Stimulated activated CD8-positive, alpha-beta memory T cell treated with anti-CD3 and anti-CD28 coated beads, Interleukin-15, amount 100 ng/mL, for 4 hours (primary cell): ENCODE measurements at places on chromosomes 12 and 14.
A peak's percentile ranks its signal among the peaks of the same experiment; 100 is the strongest.

DNA sequence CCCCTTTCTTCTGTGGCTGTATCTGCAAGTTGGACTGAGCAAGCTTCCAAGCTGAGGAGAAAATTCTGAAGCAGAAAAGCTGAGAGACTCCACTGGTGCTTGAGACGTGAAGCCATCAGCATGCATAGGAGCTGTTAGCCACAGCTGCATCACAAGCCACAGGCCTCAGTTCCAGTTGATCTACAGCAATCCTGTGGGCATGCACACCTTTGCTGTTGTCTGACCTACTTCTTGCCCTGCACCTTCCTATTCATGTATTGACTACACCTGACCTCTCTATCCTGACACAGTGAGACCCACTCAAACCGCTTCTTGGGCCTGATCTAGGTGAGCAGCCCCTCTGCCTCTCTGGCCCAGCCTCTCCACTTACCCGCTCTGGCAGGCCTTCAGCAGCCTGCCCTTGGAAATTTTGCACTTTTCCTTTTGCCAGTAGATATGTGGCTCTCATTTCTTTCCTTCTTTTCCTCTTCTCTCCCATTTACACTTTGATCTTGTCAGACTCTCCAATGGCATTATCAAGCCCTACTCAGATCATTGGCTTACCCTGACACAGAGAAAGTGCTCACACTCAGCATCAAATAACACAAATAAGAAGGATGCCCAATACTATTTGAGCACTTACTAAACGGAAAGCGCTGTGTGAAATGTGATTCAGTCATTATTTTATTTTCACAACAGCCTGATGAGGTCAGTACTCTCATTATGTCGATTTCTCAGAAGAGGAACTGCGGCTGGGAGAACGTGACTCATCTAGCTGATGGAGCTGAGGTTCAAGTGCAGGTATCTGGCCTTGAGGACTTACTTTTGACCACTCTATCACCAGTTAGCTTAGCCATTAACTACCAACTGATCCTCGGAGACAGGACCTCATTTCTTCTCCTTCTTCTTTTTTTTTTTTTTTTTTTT is 21.9 kb upstream of the PTGR2 start:
- no peak for DNase-seq

DNA sequence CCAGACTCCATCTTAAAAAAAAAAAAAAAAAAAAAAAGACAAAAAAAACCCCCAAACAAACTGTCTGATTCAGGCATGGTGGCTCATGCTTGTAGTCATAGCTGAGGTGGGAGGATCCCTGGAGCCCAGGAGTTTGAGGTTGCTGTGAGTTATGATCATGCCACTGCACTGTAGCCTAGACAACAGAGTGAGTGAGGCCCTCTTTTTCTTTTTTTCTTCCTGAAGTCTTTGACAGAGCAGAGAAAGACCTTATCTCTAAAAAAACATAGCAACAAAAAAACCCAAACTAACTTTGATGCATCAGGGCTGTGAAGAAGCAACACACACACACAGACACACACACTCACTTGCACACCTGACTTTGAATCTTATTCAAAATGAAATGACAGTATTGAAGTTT is 7.7 kb upstream of the AMN1 start:
- DNase-seq, result peak; percentile 72

- no peak for DNase-seq
Observed at GRCh38 chr12:116319898-116320621, 42.6 kb upstream of the MED13L start.

DNA sequence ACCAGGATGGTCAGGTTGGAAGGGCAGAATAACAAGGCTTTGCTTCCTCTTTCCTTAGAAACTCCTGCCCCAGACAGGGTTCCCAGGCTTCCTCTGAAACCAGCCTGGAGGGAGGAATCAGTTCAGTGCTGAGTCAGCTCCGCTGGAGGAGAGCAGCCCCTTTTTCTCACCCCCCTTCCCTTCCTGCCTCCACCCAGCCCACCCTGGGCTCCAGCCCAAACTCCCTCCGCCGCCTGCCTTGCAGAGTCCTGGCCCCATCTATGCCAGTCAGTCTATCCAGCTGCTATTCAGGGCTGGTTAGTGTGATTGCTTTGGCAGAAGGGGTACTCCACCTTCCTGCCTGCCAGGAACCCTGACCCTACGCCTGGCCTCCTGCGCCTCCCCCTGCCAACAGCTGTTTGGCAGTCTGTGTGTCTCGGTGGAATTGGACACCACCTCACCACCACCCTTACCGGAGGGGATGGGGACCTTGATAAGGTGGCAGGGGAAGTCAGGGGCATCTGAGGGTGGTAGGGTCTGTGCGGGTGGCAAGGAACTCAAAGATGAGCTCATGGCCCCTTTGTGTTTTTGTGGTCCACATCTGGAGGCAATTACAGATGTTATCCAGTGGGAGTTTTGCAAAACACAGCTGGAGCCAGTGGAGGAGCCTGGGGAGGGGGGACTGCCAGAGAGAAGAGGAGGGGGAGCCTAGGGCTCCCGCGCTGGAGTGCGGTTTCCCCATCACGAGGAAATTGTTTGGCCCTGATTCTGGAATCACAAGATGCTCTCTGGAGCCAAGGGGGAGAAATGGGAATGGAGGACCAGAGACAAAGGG is 12.2 kb downstream of the MMP14 start:
- DNase-seq, result no peak

GRCh38 chr12:41709463-41710285 is 435.0 kb downstream of the GXYLT1 start:
- DNase-seq, result no peak

GRCh38 chr14:75497191-75497590 is 25.1 kb upstream of the BATF start:
- DNase-seq, result no peak

DNA sequence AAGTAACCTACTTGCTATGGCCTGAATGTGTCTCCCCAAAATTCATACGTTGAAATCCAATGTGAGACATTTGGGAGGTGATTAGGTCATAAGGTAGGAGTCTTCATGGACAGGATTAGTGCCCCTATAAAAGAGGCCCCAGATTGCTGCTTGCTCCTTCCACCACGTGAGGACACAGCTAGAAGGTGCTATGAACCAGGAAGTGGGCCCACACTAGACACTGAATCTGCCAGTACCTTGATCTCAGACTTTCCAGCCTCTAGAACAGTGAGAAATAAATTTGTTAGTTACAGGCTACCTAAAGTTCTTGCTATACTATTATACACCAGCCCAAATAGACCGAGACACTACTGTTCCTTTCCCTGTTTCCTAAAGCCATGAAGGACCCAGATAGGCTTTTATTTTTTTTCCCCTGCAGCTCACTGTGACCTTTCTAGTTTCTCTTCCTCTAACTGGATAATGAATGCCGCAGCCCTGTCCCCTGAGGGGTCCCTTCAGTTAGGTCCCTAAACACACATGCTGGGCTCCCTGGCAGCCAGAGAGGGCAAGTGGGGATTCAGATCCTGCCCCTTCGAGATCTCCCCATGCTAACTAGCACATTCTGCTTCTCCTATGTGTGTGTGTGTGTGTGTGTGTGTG is 19.3 kb downstream of the SLC25A3 start:
- no peak for DNase-seq

GRCh38 chr12:45587877-45588533 is 141.5 kb upstream of the ARID2 start:
- DNase-seq, result no peak

DNA sequence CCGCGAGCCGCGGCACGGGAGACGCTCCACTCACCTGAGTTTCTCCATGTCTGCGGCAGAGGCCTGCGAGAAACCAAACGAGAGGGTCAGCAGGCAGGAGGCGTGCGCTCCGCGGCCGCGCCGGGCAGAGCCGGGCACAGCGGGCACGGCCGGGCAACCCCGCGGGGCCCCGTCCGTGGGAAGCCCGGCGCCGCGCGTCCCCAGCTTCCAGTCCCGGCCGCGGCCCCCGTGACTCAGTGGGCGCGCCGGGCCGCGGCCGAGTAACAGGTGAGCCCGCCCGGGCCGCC is 19.4 kb downstream of the BEGAIN start:
- no peak for DNase-seq

GRCh38 chr12:59844750-59845149 is 248.9 kb downstream of the SLC16A7 start:
- no peak for DNase-seq

DNA sequence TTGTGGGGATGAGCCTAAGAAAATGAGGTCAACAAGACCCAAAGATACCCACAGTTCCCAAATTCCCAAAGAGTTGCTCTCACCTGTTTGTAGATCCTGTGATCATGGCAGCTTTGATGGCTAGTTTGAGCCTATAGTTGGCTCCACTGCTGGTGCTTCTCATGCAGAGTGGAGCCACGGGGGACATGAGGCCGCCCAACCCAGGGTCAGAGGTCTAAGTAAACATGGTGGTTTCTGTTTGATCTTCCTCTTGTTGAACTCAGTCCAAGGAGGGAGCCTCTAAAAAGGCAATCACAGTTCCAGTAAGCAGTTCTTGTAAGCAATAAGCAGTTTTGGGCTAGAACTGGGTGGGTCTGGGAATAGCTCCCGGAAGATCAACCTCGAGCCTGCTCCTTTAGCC is 125.6 kb upstream of the DHRS4 start:
- no peak for DNase-seq

- no peak for DNase-seq
Observed at GRCh38 chr14:21494902-21495762, 16.0 kb downstream of the METTL3 start.

DNA sequence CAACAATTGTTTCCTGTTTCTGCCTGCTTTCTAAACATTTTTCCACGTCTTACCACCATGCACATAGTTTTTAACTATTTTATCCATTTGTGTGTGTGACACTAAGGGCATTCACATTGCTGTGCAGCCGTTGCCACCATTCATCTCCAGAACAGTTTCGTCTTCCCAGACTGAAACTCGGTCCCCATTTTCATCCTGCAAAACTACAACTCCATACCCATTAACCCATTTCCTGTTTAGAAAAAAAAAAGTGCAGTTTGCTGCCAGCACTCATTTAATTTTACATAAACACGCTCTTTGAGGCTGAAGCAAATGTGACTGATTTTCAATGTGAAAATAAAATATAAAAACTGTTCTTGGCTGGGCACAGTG is 15.5 kb downstream of the UBC start:
- no peak for DNase-seq

- DNase-seq, result no peak
Observed at GRCh38 chr12:71578694-71579258, 84.9 kb downstream of the ZFC3H1 start.

GRCh38 chr12:44968965-44969364 is 81.9 kb downstream of the DBX2 start:
- no peak for DNase-seq

DNA sequence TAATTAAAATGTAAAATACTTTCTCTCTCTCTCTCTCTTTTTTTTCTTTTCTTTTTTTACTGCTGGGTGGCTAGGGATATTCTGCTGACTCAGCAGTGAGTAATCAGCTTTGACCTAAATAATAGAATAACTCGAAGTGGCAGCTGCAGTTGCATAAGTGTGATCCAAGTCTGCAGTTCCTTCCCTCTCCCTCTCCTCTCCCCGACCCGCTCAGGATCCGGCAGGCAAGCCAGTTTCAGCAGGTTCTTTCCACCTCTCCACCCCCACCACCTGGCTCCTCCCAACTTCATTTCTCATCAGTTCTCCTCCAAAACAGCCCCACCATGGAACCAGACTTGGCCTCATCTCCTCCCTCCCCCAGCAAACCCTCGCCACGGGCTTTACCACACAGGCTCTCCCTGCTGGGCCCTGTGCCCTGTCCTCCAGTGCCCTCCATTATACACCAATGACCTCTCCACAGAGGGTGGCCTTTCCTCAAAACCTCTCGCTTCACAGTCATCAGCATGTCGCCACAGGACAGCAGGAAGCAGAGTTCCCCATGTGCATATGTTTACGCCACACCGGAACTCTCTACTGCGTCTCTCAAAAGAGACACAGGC is 22.4 kb downstream of the SLC7A8 start:
- DNase-seq, result no peak

DNA sequence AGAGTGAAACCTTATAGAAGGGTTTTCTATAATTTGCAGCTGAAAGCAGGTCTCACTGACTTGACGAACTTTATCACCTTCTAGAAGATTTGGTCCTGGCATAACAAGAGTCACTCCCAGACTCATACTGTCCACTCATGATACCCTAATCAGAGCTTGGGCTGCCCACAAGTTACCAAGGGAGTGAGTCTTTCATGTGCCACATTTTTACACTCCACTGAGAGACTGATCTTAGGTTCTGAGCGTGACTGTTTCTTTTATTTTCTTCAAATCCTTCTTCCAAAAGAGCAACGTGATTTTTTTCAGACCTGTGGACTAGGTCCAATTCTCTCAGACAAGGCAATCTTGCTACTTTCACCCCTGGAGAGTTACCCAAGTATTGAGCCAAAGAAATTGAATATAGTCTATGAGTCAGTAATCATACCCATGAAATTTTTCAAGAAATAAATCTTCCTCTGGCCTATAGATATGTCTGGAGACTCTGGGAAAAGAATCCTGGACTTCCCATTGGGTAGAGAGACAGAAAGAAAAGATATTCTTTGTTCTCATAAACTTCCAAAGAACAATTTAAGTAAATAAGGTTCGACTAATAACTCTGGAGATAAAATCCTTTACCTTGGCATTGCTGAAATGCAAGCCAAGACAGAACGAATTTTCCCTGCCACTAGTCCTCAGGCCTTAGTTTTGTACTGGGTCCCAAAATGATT is 26.9 kb downstream of the SIX1 start:
- no peak for DNase-seq

- no peak for DNase-seq
Observed at GRCh38 chr12:20950248-20950647, 139.7 kb downstream of the SLCO1B3 start.

DNA sequence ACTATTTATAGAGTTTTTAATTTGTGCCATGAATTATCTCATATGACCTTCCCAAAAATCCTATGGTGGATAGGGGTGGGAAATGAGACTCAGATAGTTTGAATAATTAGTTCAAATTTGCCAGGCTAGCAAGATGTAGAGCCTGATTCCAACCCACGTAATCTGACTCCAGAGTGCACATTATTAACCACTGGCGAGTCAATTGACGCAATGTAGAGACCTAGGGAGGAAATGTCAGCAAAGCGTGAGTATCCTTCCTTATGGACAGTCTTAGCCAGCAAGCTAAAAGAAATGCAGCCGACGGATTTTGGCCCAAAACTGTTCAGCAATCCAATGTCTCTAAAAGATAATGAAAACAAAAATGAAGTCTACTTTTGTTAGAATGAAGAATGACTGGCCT is 193.3 kb upstream of the KRR1 start:
- DNase-seq, result no peak

DNA sequence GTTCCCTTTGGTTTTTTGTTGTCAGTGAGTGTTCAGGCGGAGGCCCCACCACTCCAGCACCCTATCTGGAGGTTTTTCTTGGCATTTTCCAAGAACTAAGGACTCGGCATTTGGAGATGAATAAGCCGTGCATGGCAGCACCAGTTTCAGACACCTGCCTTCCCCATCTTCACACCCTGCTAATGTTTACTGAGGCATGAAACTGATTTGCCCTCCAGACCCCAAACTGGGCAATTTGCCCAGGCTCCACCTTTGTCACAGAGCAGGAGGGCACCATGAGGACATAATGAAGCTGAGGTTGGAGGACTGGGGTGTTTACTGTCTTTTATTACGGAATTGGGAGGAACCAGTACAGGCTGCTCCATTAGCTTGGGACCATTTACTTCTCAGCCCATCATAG is 113.4 kb downstream of the LGMN start:
- no peak for DNase-seq

GRCh38 chr14:101473045-101473729 is 88.1 kb upstream of the DIO3 start:
- DNase-seq, result no peak
